ENCODE measurements at places on chromosomes 1 and 21.
A peak's percentile ranks its signal among the peaks of the same experiment; 100 is the strongest.

GRCh38 chr1:32316903-32317277 lies 19.1 kb downstream of the MARCKSL1 start:
- no peak for DNase-seq

- no peak for DNase-seq
Observed at GRCh38 chr1:161827786-161828185, 61.7 kb downstream of the ATF6 start.

DNA sequence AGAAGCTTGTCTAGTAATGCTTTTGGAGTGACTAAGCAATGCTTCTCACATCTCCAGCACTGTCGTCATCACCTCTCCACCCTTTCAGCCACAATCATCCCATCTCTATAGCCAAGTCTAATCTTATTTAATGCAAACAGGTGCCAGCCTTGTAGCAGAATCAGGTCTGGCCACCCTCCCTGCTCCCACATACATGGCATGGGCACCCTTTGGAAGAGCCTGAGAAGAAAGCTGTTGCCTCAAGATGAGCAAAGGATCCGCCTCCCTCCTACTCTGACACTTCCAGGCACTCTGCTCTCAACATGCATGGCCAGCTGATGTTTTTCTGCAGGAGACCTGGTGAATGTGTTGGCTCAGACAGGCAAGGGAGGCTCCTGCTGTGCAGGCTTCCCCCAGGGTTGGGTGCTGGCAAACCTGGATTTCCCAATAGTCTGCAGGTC lies 113.1 kb upstream of the GRIK3 start:
- DNase-seq = no peak

DNA sequence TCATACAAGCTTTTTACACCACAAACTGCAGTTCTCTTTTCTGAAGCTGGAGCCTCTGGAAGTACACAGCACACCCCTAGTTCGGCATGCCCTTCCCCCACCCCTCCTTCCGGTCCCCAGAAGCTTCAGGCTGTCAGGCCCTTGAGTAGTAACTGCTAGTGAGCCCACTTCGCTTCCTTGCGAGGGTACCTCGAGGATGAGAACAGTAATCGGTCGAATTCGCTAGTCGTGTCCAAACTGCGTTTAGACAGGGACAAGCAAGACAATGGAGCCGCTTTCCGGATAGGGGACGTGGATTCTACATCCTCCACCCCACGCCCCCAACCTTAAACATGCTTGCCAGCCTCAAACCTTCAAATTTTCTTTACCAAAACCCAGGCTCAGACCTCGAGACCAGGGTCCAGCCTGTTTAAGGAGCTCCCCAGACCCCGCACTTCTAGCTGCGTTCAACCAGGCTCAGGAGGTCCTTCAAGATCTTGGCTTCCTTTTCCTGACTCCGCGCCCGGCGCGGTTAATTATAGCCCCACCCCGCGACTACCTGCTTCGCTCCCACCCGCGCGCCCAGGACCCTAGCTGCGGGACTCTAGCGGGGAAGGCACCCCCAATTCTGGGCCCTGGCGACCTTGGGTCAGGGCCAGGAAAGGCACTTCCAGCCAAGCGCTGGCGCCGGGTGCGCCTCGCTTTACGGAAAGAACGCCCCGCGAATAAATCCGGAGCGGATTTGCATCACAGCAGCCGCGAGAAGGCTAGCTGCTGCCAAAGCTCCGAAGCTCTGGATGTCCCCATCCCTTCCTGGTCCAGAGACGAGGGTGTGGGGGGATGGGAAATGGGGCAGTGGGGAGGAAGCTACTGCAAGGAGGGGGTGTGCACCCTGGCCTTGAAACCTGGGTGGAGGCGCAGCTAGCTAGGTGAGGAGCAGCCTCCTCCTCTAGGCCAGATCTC lies 8.1 kb upstream of the TSPAN1 start:
- DNase-seq = peak; percentile 7

GRCh38 chr1:91761295-91761721 lies 124.6 kb downstream of the TGFBR3 start:
- no peak for DNase-seq

DNA sequence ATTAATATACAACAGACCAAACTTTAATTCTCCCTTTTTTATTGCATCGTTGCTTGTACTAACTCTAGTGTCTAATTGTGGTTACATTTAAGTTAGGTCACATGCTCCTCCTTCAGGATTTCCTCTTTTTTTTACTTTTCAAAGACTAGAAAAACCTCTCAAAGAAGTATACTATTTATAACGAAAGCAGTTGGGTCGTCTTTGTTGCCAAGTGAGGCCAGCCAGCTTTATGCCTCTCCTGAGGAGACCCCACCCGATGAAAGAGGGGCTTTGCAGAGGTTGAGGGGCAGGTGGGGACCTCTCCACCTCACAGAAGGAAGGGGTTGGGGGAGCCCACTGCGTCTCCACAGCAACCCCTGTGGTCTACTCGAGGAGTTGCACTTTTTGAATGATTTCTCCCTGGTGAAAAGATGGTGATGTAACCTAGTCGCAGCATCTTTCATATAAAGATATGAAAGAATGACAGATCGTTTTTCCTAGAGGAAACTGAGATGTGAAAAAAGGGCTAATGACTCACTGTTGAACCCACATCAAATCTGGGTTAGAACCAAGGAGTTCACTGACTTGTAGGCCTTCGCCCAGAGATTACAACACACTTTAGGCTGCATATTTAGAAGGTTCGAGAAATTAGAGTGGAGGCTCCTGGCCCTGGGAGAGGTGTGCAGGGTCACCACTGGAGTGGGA lies 6.4 kb downstream of the TGFB2 start:
- no peak for DNase-seq

GRCh38 chr1:21663248-21663950 lies 5.8 kb downstream of the RAP1GAP start:
- no peak for DNase-seq

- peak; percentile 79 for DNase-seq
Observed at GRCh38 chr1:26363549-26364448, 8.8 kb downstream of the ZNF683 start.

DNA sequence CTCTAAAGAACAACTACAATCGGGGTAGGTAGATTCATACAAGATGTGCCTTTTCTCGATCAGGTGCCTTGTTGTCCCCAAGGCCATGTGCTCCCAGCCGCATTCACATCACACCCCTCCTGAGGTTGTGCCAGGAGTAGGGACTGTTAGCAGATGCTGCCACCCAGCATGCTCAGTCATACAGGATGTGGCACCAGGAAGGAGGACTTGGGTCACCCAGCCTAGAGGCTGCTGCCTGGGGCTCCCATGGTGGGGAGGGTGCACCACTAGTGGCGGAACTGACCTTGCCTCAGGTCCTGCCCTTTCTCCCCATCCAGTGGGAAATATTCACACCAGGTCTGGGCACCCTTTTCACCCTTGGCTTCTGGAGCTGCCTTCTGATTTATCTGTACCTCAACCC lies 8.3 kb downstream of the TEX35 start:
- no peak for DNase-seq

- peak; percentile 95 for DNase-seq
Observed at GRCh38 chr1:203290261-203291089, 14.8 kb upstream of the BTG2 start.
